ENCODE measurements at places on chromosomes 2 and 18. TPM values are rescaled to one million over a fixed set of nuclear protein-coding genes. Genes with fewer than 3 reads are reported as not detected.

DNA sequence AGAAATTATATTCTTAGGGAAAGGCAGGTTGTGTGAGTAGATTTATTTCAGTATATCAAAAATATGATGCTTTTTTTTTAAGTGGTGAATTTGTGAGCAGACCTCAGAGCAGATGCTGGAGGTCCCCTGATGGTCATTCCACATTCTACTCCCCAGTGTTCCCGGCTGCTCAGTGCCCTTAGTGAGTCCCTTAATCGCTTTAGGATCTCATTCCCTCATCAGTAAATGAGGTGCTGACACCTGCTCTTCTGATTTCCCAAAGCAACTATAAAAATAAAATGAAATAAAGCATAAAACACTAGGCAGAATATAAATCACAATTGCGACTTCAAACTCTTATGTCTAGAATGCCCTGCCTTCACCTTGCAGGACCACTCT lies 216.2 kb upstream of the TNP1 start:
- no peak for DNase-seq

DNA sequence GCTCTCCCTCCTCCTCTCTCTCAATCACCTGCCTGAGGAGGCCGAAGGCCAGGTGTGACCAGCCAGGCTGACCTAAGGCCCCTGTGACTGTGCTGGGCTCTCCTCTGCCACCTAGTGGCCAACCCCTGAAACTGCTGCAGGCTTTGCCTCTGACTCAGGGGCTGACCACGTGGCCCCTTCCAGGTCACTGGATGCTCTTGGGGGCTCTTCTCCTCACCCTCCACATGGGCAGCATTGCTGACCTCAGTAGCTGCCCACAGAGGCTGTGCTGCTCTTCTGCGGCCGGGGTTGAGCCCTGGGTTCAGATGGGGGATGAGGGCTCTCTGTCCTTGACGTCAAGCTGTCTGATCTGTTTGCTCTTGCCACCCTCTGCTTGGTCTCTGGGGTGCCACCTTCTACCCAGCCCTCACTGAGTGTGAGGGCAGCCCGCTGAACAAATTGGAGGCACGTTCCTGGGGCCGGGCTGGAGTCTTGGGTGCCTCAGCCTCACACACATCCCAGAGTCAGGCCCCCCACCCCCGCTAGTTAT lies 122.7 kb downstream of the TWIST2 start:
- no peak for DNase-seq

PROC gene
- polyA plus RNA-seq = 6.5 TPM

ERICH2 gene
- 1.6 TPM for polyA plus RNA-seq

- DNase-seq = no peak
Measured at GRCh38 chr18:74638210-74638609, 40.5 kb downstream of the ZNF407 start.

SERPINB4 gene
- not detected for polyA plus RNA-seq

GRCh38 chr18:79495591-79496071 lies 99.9 kb downstream of the NFATC1 start:
- no peak for DNase-seq

IL36G gene
- not detected for polyA plus RNA-seq

GRCh38 chr2:29601321-29601720 lies 320.1 kb downstream of the ALK start:
- no peak for DNase-seq

GRCh38 chr18:50986360-50987087 lies 18.7 kb downstream of the ELAC1 start:
- DNase-seq = no peak

GRCh38 chr2:235497096-235497495 lies 3.3 kb downstream of the AGAP1 start:
- no peak for DNase-seq
